ENCODE measurements at places on chromosomes 11 and 22. TPM values are rescaled to one million over a fixed set of nuclear protein-coding genes. Genes with fewer than 3 reads are reported as not detected.

- H3K27ac ChIP-seq, result no peak overlapping the region
- no peak for DNase-seq
- H3K36me3 ChIP-seq, result no peaks in the 10 kb centered on the region
- no peak overlapping the region for H3K4me3 ChIP-seq
- H3K27me3 ChIP-seq, result no peaks in the 10 kb centered on the region
- H3K4me1 ChIP-seq, result no peaks in the 10 kb centered on the region
Observed at GRCh38 chr11:106619320-106619990, 398.8 kb downstream of the GUCY1A2 start.

DNA sequence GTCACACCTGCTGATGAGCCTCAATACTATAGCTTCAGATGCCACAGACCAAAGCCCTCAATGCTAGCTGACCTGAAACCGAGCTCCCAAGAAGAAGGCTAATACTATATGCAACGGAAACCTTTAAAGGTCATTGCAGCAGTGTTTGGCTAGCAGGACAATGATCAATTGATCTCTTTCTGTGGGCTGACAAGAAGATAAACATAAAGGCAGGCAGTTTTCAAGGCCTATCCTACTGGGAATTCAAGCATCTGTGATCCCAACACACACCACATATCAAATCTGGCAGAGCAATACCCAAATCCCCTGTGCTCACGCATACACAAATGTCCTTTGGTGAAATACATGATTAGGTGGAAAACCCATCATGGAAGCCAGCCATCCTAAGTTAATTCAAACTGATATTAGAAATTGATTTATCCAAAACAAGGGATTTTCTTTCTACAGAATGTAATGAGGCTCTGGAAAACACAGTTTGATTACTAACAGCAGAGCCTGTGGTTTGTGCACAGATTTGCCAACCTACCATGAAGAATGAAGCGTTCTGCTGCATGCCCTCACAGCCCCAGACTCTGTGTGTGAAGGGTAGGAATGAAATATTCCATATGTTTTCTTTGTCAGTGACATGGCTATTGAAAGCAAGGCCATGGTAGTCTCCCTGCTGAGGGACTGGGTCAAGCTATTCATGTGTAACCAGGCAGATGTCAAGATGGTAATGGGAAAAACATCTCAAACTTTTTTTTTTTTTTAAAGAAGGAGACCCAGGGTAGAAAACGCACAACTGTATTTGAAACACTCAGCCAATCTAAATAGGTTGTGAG is 12.2 kb downstream of the LGR4 start:
- H3K4me1 ChIP-seq, result no peaks in the 10 kb centered on the region
- peaks cover 3% of the 10 kb centered on the region for H3K27me3 ChIP-seq
- no peak overlapping the region for H3K27ac ChIP-seq
- H3K36me3 ChIP-seq, result no peaks in the 10 kb centered on the region
- H3K4me3 ChIP-seq, result no peak overlapping the region

DNA sequence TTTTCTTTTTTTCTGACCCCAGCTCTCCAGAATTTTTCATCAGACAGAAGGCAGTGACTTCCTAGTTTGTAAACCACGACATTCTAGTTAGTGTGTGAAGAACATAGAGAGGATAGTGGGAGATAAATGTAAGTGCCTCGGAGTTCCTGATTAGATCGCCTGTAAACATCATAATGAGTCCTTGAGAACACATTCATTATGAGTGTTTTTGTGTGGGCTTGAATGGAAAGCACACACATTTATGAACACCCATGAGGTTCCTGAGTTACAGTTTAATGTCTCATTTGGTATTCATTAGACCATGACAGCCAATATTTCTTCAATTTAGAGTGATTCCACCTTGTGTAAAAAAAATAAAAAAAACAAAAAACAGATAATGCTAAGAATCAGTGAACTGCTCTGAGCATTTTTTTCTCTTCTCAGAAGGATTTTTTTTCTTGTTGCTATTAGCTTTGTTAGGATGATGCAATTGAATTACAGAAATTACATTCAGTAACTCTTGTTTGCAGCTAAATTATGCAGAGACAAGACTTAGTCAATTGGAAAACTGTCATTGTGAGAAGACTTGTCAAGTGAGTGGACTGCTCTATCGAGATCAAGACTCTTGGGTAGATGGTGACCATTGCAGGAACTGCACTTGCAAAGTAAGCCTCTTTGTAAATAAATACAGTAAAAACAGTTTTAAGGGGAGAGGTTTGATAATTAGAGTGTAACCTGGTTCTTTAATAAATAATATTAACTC is 257.6 kb downstream of the NELL1 start:
- no peaks in the 10 kb centered on the region for H3K27me3 ChIP-seq
- H3K36me3 ChIP-seq, result no peaks in the 10 kb centered on the region
- H3K27ac ChIP-seq, result no peak overlapping the region

MOGAT2 gene
- total RNA-seq, result not detected

LRRC55 gene
- not detected for total RNA-seq

C11orf16 gene
- not detected for total RNA-seq

KRTAP5-2 gene
- not detected for total RNA-seq
